NCI-H187 (cell line): ENCODE measurements at places on chromosomes 11 and 22.

GRCh38 chr22:23791738-23792645 is 5.2 kb downstream of the SMARCB1 start:
- no peak for DNase-seq

- DNase-seq = no peak
These were observed 1.4 kb downstream of the TMX2 start for GRCh38 chr11:57713835-57714234.

- no peak for DNase-seq
These were observed 1.3 kb upstream of the ZDHHC8 start for GRCh38 chr22:20130319-20130718.

GRCh38 chr22:38021206-38021605 is 36.0 kb upstream of the PICK1 start:
- DNase-seq = no peak

GRCh38 chr11:128179512-128179911 is 407.8 kb downstream of the ETS1 start:
- DNase-seq = no peak

- no peak for DNase-seq
These were observed 18.7 kb upstream of the GNB1L start for GRCh38 chr22:19873138-19873959.
